CD8-positive, alpha-beta memory T cell (primary cell): ENCODE measurements at places on chromosomes 2 and 18. TPM values are rescaled to one million over a fixed set of nuclear protein-coding genes. Genes with fewer than 3 reads are reported as not detected.

The TEKT4 gene
- polyA plus RNA-seq: not detected

The CKAP2L gene
- polyA plus RNA-seq: not detected

The ZNF514 gene
- polyA plus RNA-seq: 9.9 TPM

The ARHGAP25 gene
- polyA plus RNA-seq: 200 TPM

The DNAH6 gene
- 0.39 TPM for polyA plus RNA-seq

The UCN gene
- polyA plus RNA-seq: 0.71 TPM

The CAPN14 gene
- 0.07 TPM for polyA plus RNA-seq

The SULT1C4 gene
- not detected for polyA plus RNA-seq

The SP110 gene
- 106 TPM for polyA plus RNA-seq

The HRH4 gene
- not detected for polyA plus RNA-seq

The SLC4A3 gene
- polyA plus RNA-seq: not detected

The FAM161A gene
- 1.7 TPM for polyA plus RNA-seq

The PROKR1 gene
- not detected for polyA plus RNA-seq

The MROH2A gene
- not detected for polyA plus RNA-seq

The FLACC1 gene
- polyA plus RNA-seq: 0.97 TPM

The DSC2 gene
- polyA plus RNA-seq: not detected

The FHOD3 gene
- not detected for polyA plus RNA-seq

The REG3A gene
- polyA plus RNA-seq: not detected
